ENCODE measurements at places on chromosomes 6 and 20.

DNA sequence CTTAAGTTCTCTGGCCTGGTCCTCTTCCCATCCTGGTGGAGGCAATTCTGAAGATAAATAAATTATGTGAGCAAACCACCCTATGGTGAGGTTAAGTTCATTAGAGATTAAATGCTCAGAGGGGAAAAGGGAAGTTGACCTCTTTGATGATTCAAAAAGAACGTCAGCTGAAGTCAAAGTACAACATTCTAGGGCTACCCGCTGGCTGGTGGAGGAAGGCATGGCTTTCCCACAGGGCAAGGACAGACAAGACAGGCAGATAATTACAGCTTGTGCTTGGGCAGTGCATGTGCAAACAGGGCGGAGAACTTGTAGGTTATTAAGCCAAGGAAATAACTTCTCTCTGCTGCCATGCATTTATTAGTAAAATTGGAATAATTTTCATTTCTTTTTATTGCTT lies 91.0 kb upstream of the SLC24A3 start:
- DNase-seq: no peak

- DNase-seq: peak; percentile 78
Observed at GRCh38 chr6:52361945-52362442, at the start of gene PAQR8. PAQR8 (plus strand) TSS chr6:52362151; CDS start chr6:52403214, 41,063 bp downstream.

GRCh38 chr6:122202576-122203137 lies 196.8 kb upstream of the HSF2 start:
- no peak for DNase-seq

GRCh38 chr6:25504661-25505060 lies 147.4 kb upstream of the SCGN start:
- DNase-seq: no peak

DNA sequence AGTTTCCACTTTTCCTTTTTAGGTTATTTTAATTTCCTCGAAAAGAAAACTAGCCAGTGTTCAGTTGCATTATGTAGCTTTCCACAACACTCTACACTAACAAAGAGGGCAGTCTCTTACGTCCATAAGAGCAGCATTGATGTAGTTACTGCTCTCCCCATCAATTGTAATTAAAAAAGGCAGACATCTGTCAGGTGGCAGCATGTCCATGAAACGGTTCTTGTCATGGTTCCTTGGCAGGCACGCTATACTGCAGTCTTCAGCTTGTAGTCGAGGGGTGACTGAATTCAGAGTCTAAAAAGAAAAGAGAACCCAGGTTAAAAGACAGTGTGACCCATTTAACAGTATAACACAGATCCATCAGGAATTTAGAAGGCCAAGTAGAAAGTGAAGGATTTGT lies 80.1 kb upstream of the THEMIS start:
- DNase-seq: no peak

DNA sequence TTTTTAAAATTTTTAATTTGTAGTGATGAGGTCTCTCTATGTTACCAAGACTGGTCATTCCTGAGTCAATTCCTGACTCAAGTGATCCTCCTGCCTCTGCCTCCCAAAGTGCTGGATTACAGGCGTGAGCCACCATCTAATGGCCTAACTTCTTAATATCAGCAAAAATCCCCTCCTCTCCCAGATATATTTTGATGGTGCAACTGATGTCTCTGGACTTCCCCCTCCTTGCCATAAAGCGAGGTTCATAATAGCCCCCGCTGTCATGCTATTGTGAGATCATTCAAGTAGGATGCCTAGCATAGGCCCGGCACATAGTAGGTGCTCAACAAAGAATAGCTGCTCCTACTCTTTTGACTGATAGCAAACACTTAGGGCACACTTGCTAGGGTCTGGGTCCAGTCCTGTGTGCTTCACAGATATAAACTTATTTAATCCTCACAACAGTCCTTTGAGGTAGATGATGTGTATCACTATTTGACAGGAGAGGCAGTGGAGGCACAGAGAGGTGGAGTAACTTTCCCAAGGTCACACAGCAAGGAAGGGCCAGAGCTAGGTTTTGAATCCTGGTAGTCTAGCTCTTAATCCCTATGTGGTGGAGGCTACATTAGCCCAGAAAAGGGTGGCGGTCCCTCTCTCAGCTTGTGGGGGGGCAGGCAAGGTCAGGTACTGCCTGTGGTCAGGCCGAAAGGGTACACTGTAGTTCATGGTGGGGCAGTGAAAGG lies 14.6 kb downstream of the SRC start:
- no peak for DNase-seq

GRCh38 chr6:143356101-143356880 lies 94.2 kb downstream of the ADAT2 start:
- DNase-seq: no peak

DNA sequence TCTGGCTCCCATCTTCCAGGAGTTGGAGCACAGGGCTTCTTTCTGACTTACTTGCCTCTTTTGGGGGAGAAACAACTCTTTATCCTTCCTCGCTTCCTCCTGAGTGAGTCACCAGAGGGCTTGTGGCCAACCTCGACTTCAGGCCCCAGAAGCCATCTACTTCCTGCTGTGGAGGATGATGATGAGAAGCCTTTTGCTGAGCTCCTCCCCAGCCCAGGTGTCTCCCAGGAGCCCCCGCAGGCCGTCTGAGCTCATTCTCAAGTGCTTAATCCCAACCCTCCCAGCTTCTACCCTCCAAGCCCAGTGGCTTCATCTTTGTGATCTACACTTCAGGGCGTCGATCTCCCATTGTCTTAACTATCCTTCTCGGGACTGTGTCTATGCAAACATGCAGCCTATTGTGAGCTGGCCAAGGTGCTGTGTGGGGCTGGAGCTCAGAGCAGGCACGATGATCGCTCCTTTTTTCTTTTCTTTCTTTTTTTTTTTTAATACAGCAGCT lies 27.9 kb downstream of the SDCBP2 start:
- peak; percentile 84 for DNase-seq

DNA sequence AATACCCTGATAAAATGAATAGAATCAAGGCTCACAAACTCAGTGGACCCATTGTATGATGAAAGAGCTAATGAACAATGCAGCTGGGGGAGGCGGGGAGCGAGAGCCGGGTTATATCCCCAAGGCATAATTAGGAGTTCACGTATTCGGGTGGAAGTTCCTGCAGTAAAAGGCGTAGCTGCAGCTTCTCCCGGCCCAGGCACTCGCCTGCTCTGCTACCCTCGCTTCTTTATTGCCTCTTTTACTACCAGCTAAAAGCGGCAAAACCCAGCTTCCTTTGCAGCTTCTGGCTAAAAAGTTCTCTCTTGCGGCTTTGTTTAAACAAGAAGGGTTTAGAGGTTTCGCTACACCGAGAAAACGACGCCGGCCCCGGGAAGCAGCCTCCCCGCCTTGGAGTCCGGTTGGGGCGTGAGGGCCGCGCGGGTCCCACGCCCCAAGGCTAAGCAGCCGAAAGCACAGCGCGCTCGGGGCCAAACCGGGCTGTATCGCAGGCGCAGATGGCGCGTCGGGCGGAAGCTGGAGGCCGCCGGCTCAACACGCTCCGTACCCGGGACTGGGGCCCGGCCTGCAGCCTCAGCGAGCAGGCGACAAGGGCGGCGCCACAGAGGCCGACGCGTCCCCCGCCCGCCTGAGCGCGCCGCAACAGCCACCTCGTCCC lies 1.6 kb downstream of the ZBTB2 start:
- DNase-seq: peak; percentile 56

DNA sequence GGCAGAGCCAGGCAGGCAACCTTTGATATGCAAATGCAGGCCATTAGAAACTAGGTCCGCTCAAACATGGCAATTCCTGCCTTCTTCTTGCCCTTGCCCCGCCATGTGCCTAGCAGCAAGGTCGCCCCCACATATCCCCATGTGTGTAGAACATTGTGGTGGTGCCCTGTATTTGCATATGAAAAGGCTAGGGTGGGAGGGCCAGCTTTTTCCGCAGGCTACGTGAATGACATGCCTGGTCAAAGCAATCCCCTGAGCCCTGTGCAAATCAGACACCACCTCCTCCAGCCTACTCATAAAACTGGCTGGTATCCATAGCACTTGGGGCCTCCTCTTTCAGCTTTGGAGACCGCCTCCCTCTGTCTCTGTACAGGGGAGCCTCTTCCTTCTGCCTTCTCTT lies 31.6 kb downstream of the GSTA2 start:
- no peak for DNase-seq

DNA sequence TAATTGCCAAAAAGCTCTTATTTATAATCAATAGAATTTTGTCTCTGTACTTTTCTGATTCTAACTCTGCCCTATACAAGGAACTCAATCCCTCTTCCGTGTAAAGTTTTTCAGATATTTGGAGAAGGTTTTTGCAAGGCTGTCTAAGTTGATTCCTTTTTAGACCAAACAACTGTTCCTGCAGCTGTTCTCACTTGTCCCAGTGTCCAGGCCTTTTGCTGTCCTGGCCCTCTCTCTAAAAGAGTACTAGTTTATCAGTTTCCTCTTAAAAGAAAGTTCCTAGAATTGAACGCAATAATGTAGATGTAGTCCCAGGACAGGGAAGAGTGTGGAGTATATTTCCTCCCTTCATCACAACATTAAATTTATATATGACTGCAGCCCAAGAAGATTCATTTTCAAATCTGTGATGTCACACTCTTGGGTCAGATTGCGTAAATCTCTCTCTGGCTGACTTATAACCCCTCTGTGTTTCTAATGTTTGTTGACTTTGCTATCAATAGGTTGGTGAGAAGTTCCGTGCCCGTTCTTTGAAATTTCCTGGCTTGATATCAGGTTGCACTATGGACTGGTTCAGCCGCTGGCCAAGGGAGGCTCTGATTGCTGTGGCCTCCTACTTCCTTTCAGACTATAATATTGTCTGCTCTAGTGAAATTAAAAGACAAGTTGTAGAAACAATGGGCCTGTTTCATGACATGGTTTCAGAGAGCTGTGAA lies 139.4 kb upstream of the GLP1R start:
- DNase-seq: no peak

GRCh38 chr20:610130-611046 lies at the start of gene TCF15:
TCF15 (minus strand) TSS chr20:610309; CDS start chr20:610237, 72 bp downstream.
- DNase-seq: peak; percentile 14

GRCh38 chr6:43635387-43636307 lies at the start of gene MAD2L1BP:
MAD2L1BP (plus strand) TSS chr6:43635840; CDS start chr6:43635876, 36 bp downstream.
- peak; percentile 92 for DNase-seq

GRCh38 chr6:39083231-39083634 lies 31.8 kb downstream of the SAYSD1 start:
- DNase-seq: peak; percentile 70

DNA sequence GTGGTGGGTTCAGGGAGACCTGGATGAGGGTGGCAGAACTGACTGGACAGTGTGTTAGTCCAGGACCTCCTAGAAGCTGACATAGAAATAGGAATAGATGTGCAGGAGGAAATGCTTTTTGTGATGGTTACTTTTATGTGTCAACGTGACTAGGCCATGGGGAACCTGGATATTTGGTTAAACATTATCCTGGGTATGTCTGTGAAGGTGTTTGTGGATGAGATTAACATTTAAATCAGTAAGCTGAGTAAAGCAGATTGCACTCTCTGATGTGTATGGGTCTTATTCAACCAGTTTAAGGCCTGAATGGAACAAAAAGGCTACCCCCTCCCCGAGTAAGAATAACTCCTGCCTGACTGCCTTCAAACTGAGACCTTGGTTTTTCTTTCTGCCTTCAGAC lies 219.3 kb downstream of the DHX35 start:
- no peak for DNase-seq

- peak; percentile 81 for DNase-seq
Observed at GRCh38 chr6:4210629-4211419, 75.4 kb upstream of the ECI2 start.

GRCh38 chr6:16130437-16130891 lies 1.6 kb downstream of the MYLIP start:
- DNase-seq: peak; percentile 26

DNA sequence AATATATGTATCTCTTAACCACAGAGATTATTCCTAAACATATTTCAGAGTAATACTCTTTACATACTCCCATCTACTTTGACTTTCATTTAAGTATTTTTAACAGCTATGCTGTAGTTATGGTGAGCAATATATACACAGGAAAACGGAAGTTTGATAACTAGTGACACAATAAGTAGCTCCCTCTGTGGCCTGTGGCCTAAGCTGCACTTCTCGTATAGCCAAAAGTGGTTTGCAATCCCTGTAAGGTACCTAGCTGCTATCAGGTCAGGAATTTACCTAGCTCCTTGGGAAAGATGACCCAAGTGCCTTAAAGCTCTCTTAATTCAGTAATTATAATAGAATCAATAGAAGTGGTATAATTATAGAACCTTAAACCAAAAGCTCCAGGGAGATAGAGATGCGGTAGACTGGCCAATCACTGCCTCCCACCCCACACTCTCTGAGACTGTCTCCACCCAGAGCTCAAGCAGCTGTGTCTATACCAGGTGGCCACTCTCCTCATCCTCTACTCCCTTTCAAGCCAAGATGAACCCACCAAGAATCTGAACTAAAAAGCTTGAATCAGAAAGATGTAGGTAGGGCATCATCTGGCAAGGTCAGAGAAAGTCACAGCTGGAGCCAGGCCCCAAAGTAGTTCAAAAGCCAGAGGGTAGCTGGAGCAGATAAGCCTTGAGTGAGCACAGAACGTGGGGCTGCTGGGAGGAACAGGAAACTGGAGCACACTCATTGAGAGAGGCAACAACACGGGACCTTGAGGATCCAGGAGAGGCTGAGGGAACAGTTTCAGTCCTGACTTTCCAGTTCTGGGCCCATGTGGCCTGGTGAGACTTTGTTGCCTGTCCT lies 84.9 kb upstream of the ASF1A start:
- peak; percentile 59 for DNase-seq

DNA sequence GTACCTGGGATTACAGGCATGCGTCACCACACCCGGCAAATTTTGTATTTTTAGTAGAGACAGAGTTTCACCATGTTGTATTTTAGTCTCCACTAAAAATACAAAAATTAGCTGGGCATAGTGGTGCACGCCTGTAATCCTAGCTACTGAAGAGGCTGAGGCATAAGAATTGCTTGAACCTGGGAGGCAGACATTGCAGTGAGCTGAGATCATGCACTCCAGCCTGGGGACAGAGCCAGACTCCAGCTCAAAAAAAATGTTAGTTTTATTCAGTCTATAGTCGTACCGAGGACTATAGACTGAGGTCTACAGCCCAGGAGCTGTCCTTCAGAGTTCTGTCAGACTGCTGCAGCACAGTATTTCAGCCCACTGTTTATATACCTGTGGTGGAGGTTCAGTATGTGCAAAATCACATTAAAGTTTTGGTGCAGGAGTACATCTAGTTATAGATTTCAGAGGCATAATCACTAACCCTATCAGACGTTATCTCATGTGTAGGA lies 3.6 kb upstream of the CASP8AP2 start:
- no peak for DNase-seq
